ENCODE measurements at places on chromosomes 4 and X.
A peak's percentile ranks its signal among the peaks of the same experiment; 100 is the strongest.

- DNase-seq: peak; percentile 63
Observed at GRCh38 chr4:6574747-6575502, at the start of gene MAN2B2. TSS of gene MAN2B2 (plus strand) at chr4:6575189. CDS start at chr4:6575211, 22 bp downstream.

- DNase-seq: peak; percentile 62
Observed at GRCh38 chr4:2755821-2756690, at the start of gene TNIP2. TSS of gene TNIP2 (minus strand) at chr4:2756336. CDS start at chr4:2756289, 47 bp downstream.

DNA sequence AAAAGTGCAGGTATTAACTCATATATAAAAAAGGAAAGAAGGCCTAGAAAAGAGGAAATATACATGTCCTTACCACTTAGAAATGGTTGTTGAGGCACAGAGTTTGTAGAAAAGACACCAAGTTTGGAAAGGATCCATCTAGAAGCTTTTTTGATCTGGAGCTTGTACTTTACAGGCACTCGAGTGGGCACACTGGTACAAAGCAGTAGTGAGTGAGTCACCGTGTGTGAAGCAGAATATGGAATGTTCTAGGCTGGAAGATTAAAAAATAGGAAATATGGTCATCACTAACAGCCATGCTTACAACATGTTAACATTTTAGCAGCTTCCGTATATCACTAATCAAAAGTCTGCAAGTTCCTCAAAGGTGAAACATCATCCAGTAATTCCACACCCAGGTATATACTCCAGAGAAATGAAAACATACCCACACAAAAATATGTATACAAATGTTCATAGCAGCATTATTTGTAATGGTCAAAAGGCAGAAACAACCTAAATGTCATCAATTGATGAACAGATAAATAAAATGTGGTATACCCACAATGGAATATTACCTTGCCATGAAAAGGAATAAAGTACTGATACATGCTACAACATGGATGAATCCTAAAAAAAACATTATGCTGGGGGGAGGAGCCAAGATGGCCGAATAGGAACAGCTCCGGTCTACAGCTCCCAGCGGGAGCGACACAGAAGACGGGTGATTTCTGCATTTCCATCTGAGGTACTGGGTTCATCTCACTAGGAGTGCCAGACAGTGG lies 69.5 kb downstream of the FRYL start:
- DNase-seq: no peak

DNA sequence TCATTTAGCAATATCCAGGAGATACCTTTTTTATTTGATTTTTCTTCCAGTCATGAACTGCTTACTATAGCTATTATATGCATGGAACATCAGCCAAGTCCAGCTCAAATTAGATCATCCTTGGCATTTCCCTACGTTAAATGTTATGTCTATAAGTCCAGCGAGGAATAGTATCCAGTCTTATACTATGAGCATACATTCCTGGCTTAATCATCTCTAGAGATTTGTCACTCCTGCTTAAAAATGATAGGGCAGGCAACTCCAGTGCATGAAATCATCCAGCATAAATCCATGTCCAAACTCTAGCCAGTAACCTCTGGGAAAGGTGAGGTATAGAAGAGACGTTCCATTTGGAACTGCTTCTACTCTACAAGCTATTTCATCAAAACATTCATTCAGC lies 126.7 kb upstream of the VCX2 start:
- DNase-seq: no peak

GRCh38 chr4:107564326-107564725 lies 155.7 kb downstream of the PAPSS1 start:
- no peak for DNase-seq

DNA sequence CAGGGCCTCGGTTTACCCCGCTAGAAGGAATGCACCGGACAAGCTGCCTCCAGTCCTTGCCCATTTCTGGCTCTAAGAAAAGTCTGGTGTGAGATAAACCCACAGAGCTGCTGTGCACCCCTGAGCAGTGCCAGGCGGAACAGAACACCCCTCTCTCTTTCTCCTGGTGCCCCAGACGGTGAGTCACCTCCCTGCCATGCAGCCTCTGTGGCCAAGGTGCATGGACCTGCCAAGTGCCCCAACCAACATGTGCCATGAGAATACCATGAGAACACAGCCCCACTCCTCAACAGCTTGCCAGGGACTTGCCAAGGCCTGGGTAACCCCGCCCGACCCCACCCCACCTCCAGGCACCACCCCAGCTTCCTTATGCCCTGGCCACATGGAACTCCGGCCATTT lies 47.7 kb upstream of the MAN2B2 start:
- no peak for DNase-seq

- no peak for DNase-seq
Observed at GRCh38 chr4:171629737-171630136, 183.5 kb upstream of the GALNTL6 start.

DNA sequence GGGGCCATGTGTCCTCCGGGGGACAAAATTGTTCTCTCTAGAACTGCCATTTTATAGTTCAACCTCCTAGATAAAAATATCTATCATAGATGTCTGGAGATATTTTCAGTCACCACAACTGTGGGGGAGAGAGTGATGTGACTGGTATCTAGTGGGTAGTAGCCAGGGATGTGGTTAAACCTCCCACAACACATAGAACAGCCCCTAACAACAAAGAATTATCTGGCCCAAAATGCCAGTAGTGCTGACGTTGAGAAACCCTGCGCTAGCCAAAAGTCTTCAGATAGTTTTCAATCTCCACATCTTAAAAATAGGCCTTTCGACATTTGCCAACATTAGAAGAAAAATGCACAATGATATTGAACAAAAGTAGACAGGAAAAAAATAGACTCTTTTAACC lies 19.0 kb upstream of the SUPT20HL2 start:
- DNase-seq: no peak

DNA sequence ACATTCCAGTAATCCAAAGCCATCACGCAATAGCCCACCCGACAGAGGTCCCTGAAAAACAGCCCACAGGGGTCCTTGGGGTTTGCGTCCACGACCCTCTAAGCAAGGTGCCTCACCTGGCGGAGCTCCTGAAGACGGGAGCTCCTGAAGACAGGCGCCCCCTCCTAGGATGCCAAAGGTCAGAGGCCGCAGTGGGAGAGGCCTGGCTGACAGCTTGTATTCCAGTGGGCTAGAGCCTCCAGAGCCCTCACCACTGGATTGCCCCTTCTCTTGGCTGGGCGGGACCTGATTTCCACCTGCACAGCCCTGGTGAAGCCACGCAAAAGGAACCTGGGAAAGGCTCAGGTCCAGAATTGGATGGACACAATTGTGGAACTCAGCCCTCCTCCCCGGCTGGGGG lies 29.7 kb upstream of the WFS1 start:
- no peak for DNase-seq

DNA sequence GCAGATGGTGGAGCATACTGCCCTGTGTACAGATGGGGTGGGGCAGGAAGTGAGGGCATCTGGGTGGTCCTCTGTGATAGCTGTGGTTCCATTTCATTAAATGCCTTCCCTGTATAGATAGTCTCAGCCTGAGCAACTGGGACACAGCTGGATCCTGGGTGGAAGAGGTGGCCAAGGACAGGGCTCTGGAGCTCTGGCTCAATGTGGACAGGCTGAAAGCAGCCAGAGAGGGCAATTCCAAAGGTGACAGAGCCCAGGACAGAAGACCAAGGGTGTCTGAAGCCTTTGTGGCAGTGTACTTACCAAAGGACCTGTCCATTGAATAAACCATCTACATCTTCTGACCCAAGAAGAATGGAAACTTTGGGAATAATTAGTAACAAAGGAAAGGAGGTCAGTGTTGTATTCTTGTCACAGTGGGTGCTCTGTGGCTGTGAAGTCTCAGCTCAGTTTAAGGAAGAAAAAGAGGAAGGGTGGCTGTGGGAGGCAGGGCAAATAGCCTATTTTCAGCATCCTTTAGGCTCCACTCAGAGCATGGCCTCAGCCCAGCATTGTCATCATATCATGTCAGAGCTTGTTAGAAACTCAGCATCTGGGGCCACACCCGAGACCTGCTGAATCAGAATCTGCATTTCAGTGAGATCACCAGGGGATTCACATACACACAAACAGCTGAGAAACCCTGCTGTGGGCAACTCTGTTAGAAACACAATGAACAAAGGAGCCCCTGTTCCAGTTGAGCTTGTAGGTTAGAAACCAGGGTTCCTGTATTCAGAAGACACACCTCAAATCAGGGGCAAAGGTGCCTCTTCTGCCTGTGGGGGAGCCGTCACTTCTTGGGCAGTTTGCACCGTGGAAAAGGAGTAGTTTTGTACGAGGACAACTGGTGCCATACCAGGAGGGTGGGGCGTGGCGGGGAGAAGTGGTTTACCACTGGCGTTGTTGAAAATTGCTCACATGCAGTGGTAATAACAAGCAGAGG lies 168.6 kb downstream of the PTTG2 start:
- peak; percentile 33 for DNase-seq

- no peak for DNase-seq
Observed at GRCh38 chr4:96916711-96917110, 1076.8 kb downstream of the PDHA2 start.

DNA sequence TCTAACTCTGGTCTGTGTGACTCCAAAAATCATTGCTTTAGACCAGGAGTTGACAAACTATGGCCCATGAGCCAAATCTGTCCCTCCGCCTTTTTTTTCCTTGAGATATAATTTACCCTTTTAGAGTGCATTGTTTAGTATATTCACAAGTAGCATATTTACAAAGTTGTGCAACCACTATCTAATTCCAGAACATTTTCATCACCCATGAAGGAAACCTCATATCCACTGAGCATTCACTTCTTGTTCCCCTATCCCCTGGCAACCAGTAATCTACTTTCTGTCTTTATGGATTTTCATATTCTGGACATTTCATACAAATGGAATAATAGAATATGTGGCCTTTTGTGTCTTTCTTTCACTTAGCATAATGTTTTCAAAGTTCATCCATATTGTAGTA lies 67.4 kb upstream of the CITED1 start:
- DNase-seq: no peak

DNA sequence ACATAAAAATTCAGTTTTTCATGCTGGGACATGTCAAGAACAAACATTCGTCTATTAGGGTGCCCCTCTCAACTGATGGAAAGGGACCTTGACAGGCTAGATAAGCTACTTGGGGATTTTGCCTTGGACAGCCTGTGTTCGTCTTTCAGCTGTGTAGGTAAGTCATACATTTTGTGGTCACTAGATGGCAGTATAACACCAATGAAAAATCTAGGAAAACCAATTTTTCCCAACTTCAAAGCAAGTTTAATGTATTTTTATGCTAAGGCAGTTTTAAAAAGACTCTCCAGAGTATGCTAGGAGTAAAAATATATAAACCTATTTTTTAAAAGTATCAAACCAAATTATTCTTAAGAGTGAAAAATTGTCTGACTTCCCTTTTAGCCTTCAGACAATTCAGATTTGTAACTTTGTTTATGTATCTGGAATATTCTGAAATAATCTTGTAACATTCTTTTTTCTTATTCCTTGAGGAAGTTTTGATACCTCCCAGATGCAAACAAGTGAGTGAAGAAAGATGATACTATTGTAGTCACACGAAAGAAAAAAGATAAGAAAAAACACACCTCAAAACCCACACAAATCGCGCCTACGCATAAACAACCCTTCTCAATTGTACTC lies 158.3 kb downstream of the CPE start:
- no peak for DNase-seq

DNA sequence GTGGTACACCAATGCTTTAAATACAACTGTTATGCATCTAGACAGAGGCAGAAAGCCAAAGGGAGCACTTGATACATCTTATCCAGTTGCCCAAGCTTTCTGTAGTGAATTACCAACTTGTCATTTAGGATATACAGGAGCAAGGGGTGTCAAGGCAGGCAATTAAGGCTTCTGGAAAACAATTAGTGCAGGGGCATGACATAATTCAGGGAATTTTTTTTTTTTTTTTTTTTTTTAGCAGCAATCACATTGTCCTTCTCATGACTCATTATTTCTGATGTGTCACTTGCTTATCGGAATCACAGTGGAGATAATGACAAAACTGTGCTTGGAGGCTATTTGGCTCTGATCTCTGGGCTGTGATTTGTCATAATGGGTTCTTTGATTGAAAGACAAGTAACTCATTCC lies 259.5 kb downstream of the ARHGAP24 start:
- DNase-seq: no peak

GRCh38 chr4:100804576-100805360 lies 286.9 kb upstream of the EMCN start:
- DNase-seq: no peak

GRCh38 chr4:89416960-89417359 lies 109.4 kb upstream of the GPRIN3 start:
- DNase-seq: no peak

GRCh38 chrX:137574102-137574783 lies 8.3 kb downstream of the ZIC3 start:
- no peak for DNase-seq

GRCh38 chrX:56947699-56948098 lies 47.6 kb downstream of the SPIN3 start:
- no peak for DNase-seq

GRCh38 chr4:6475492-6476020 lies 3.1 kb upstream of the PPP2R2C start:
- DNase-seq: no peak

- DNase-seq: no peak
Observed at GRCh38 chr4:120517966-120518365, 404.6 kb downstream of the PRDM5 start.

- no peak for DNase-seq
Observed at GRCh38 chr4:169189372-169189771, 81.4 kb downstream of the SH3RF1 start.

GRCh38 chr4:6935965-6936364 lies 26.3 kb downstream of the TBC1D14 start:
- DNase-seq: no peak

- no peak for DNase-seq
Observed at GRCh38 chrX:38279188-38279587, 48.1 kb downstream of the RPGR start.

- no peak for DNase-seq
Observed at GRCh38 chr4:86432559-86433134, 72.8 kb upstream of the MAPK10 start.
